Activated CD8-positive, alpha-beta memory T cell treated with anti-CD3 and anti-CD28 coated beads for 1 hour (primary cell): ENCODE measurements at places on chromosomes 6 and 20.

DNA sequence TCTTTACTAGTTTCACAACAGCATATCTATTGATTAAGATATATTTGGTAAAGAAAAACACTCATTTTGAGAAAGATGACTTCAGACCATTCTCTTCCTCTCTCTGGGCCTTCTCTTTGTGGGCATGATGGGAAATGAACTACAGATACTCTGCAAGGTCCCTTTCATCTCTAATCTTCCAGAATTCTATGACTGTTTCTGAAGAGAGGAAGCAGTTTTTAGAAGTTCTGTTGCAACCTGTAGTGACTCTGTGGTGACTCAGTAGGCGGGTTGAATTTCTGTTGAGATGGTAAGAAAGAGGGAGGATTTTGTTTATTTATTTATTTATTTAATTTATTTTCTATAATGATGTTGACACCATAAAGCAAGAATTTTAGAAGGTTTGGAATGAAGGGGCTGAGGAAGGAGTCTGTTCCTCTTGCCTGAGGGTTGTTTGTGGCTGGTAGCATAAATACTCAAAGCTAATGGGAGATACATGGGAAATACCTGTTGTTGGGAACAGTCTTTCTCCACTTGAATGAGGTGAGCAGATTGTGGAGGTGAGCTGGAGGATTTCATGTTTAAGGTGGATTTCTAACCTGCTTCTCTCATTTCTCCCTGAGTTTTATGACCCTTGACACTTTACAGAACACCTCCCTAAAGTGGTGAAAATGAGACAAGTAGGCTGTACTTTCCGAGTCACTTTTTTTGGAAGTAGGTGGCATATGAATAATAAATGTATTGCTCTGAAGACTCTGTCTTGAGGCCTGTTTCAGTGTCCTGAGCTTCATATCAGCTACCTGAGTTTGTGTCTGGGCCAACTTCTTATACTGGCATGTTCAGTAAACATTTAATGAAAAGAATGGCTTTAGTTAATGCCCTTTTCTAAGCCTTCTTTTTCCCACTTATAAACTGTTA is 15.0 kb downstream of the ACSS2 start:
- DNase-seq, result no peak

DNA sequence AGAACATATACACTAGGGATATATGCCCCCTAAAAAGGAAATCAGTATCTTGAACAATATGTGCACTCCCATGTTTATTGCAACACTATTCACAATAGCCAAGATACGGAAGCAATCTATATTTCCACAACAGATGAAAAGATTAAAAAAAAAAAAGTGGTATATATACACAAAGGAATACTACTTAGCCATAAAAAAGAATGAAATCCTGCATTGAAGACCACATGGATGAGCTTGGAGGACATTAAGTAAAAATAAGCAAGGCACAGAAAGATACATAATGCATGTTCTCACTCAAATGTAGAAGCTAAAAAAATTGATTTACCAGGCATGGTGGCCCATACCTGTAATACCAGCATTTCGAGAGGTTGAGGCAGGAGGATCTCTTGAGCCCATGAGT is 4.6 kb downstream of the GOPC start:
- DNase-seq, result no peak

DNA sequence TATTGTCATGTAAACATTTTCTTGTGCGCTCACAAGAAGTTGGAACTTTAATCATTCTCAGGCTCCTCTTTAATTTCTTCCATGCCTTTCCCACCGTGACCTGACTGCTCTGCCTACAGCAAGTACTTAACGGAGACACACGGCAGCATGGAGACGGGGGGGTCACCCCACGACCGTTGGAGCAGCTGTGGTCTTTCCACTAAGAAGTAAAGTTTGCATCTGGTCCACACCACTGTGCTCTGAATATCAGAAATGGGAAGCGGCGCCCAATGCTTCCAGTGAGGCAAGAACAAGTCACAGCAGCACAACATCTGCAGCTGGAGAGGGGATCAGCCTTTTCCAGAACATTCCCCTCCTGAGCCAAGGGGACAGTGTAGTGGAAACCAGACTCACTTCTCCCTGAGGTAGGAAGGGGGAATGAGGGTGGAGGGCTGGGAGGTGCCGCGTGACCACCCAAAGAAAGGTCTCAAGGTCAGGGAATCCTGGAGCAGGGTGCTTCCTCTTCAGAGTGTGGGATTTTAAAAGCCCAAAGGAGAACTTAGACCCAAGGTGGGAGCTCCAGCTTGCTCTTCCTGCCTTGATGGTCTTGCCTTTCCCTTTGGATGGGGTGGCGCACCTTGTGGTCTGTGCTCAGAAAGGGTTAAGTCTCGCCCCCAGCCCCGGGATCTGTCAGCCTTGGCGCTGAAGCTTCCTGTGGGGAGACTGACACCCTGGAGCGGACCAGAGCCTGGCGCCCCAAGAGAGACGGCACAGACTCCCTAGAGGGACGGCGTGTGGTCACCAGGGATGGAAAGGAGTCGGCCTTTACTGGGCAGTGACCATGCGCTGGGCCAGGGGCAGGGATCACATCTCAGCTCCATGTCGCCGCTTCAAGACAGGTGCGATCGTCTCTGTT is 25.6 kb upstream of the SMOC2 start:
- no peak for DNase-seq

DNA sequence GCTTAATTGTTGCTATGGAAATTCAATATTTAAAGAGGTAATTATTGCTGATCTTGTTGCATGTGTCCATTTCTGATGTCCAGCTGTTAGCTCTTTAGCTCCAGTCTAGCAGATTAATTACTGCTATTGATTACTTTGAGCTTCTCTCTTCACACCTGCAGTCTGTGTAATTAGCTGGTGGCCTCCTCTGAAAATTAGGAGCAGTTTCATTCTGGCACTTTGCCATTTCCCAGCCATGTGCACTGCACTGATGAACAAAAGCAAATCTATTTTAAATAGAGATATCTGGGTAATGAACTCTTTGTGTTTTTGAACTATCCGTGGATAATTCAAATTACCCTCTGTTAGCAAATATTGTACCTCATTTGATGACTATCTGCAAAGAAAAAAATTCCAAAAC is 275.9 kb downstream of the RNF144B start:
- no peak for DNase-seq

DNA sequence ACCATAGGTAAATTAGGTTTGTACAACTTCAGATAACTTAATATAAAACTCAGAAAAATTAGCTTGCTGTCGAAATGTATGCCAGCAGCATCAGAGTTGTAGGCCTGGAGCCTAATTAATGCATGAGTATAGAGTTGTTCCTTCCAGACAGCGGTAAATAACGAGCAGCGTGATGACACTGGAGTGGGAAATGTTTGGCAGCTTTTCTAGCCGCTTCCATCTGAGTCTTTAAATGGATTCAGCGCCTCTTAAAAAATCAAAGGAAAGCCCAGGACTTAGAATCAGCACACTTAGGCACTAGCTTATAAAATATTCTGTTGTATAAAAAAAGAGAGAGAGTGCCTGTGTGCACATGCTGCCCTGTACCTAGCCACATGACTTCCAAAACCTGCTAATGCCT is 43.7 kb upstream of the SYNJ2 start:
- DNase-seq, result no peak

DNA sequence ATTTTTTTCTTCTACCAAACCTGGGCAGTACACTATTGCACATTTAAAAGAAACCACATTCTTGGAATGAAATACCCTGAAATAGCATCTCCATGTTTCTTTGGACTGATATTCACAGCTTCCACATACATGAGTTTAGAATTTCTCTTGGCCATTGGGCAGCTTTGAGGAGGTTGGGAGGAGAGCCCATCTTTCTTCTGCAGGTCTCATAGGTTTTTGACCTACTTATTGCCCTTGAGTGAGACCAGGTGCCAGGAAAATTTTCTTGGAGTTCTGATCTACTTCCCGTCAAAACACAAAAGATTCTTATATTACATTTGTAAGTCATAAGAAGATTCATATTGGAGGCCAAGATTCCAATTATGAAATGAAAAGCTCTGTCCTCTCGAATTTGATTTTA is 212.0 kb downstream of the IBTK start:
- DNase-seq, result no peak

GRCh38 chr6:168908166-168908565 is 345.5 kb downstream of the THBS2 start:
- DNase-seq, result no peak

GRCh38 chr6:166610069-166610468 is 17.0 kb downstream of the RPS6KA2 start:
- no peak for DNase-seq

DNA sequence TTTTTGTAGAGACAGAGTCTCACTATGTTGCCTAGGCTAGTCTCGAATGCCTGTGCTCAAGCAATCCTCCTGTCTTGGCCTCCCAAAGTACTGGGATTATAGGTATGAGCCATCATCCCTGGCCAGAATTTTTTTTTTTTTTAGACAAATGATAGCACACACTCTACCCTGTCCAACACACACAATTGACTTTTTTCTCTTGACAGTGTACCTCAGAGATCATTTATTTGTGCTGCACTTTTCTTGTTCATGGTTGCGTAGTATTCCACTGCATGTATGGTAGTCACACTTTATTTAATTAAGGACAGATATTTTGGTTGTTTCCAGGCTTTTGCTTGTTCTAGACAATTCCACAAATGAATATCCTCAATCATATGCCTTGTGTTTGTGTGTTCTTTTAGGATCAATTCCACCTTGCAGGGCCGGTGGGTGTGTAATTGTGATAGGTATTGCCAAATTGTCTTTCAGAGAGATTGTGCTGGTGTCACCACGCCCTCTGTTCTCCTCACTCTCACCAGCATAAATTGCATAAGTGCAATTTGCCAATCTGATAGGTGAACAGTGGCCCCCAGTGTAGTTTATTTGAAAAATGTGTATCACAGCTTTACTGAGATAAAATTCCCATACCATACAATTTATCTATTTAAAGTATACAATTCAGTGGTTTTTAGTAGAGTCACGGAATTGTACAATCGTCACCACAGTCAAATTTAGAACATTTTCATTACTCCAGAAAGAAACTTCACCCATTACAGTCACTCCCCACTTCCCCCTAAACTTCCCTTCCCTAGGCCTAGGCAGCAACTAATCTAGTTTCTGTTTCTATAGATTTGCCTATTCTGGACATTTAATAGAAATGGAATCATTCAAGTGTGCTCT is 20.1 kb downstream of the SRC start:
- DNase-seq, result no peak

DNA sequence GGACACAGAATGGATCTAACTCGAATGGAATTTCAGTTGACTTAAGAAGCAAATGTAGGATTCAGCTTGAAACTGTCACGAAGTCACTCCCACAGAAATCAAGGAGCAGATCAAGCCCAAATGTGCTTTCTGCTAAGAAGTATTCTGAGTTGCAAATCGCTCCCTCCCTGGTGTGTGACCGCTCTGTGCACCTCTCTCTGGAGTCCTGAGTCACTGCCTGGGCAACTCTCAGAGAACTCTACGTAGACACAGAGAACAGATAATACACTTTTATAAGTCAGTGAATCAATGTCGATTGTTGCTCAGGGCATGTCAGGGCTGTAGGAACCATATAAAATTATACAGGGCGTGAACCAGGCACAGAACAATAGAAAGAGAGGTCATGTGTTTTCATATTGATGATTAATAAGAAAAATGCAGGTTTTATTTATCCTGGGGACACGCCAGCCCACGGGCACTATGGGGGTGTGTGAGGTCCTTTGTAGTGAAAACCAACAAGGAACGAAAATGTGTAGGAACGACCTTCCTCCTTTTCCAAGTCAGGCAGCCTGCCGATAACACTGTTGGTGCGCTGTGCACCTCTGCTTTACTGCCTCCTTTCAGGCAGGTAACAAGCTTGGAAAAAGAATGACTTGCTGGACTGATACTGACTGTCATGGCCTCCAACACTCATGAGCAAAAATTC is 248.1 kb upstream of the FOXQ1 start:
- no peak for DNase-seq

GRCh38 chr6:136963259-136963658 is 41.2 kb downstream of the SLC35D3 start:
- DNase-seq, result no peak

GRCh38 chr6:39610221-39610620 is 115.0 kb downstream of the KIF6 start:
- DNase-seq, result no peak

GRCh38 chr20:31945785-31946184 is 6.1 kb downstream of the PDRG1 start:
- DNase-seq, result no peak

DNA sequence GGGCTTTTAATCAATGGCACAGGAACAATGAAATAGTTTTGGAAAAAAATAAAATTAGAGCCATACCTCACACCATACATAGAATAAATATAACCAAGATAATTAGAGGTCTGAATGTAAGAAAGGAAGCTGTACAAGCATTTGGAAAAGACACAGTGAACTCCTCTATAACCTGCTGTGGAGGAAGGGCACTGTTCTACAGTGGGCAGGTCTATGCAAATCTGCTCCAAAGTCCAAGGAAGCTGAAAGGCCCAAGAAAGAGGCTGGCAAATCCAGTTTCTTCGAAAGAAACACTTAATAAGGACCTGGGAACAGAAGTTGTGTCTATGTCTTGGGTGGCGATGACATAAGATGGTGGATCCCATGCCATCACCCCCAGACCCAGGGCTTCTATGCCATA is 169.4 kb upstream of the RALGAPA2 start:
- DNase-seq, result no peak

GRCh38 chr6:130912434-130912833 is 85.2 kb downstream of the SMLR1 start:
- no peak for DNase-seq

DNA sequence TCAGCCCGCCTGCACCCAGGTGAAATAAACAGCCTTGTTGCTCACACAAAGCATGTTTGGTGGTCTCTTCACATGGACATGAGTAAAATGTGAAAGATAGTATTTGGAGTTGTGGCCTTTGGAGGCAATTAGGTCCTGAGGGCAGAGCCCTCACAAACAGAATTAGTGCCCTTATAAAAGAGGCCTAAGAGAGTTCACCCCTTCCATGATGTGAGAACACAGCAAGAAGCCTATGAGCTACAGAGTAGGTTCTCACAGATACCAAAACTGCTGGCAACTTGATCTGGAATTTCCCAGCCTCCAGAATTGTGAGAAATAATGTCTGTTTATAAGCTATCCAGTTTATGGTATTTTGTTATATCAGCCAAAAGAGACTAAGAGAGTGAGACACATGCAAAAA is 74.5 kb downstream of the TRDN start:
- no peak for DNase-seq

GRCh38 chr6:1665214-1665613 is 55.5 kb downstream of the FOXC1 start:
- DNase-seq, result no peak

GRCh38 chr6:122730775-122731386 is 48.6 kb upstream of the FABP7 start:
- DNase-seq, result no peak
